ENCODE measurements at places on chromosomes 1 and 21. TPM values are rescaled to one million over a fixed set of nuclear protein-coding genes. Genes with fewer than 3 reads are reported as not detected.

Gene HTR6
- not detected for total RNA-seq

Gene LCK
- 0.93 TPM for total RNA-seq

Gene HSD3B1
- total RNA-seq: not detected

Gene APCS
- 162 TPM for total RNA-seq

Gene VWA5B1
- not detected for total RNA-seq

Gene FAM151A
- total RNA-seq: 5.4 TPM

Gene DMBX1
- not detected for total RNA-seq

Gene SERTAD4
- under 0.01 TPM for total RNA-seq

Gene KIF17
- total RNA-seq: 2.7 TPM

Gene CLDN8
- total RNA-seq: not detected

Gene FMN2
- not detected for total RNA-seq

Gene SLAMF9
- total RNA-seq: 0.25 TPM

Gene TMEM79
- total RNA-seq: 1.2 TPM

Gene SLC16A1
- 87.3 TPM for total RNA-seq

Gene TYW3
- total RNA-seq: 7.8 TPM

DNA sequence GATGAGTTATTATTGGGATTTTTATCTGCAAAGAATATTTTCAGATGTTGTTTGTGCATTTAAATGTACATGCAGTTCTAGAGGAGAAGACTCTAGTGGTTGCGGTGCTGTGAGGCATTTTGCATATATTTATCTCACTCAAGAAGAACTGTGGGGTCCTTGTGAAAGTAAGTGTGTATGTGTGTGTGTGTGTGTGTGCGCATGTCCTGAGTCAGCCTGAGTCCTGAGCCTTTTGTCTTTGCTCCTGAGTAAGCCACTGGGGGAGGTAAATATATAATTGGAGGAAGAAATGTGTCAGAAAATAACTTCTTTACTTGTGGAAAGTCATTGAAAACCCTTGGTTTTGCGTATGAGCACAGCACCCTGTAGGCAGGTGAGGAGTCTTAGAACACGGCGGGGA lies 55.6 kb upstream of the CD34 start:
- H3K36me3 ChIP-seq: no peaks in the 10 kb centered on the region
- peaks cover 7% of the 10 kb centered on the region for H3K4me1 ChIP-seq
- H3K27me3 ChIP-seq: no peaks in the 10 kb centered on the region

DNA sequence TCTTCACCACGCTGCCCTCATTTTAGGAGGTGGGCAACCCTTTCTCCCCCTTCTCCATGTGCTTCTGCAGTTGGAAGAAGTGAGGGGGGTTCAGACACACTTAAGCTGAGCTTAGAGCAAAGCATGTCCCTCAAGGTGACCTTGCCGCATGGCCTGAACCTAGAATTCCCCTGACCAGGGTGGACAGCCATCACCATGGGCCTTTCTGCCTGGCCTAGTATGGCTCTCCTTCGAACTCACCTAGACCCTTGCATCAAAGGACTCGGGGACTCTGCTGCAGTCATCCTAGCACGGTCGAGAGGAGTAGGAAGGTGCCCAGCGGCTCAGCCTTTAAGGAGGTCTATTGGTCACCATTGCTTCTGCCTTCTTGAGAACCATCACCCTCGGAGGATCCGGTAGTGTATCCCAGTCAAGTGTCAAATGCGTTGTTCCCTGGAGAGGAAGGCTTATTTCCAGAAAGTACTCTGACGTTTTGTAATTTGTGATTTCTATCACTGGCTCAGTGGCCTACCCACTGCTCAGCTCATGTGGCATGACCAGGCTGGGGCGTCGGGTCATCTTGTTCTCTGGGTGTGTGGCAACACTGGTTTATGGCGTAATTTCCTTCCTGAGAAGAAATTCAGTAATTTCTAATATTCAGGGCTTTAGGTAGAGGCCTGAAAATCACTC lies at the start of gene KCNE1:
KCNE1 (minus strand) TSS at position 424 of the 669 bp plus-strand sequence. CDS start 62,576 bp downstream, outside the sequence.
- H3K27ac ChIP-seq: peak within 1 kb of the TSS; percentile 92
- no peaks in the 10 kb centered on the region for H3K27me3 ChIP-seq
- no peak for DNase-seq

DNA sequence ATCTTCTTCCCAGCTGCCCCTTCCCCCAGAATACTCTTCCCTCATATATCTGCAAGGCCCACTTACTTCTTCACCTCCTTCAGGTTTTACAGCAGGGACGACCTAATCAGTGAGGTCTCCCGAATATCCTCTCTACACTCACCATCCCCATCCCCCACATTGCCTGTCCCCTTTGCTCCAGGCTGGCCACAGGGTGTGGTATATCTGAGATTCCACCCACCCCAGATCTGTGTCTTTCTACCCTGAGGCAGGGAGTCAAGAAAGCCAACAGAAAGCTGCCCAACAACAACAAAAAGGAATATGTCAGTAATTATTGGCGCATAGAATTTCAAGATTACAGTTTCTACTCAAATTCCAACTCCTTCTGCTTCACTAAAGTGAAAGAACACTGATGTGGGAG lies 30.0 kb upstream of the OPRD1 start:
- no peaks in the 10 kb centered on the region for H3K36me3 ChIP-seq
- H3K4me1 ChIP-seq: peaks cover 5% of the 10 kb centered on the region
- H3K4me3 ChIP-seq: no peak overlapping the region
- no peak overlapping the region for H3K27ac ChIP-seq
- no peaks in the 10 kb centered on the region for H3K27me3 ChIP-seq
- DNase-seq: no peak

- no peaks in the 10 kb centered on the region for H3K36me3 ChIP-seq
- DNase-seq: no peak
- H3K4me1 ChIP-seq: no peaks in the 10 kb centered on the region
- no peak overlapping the region for H3K27ac ChIP-seq
- H3K4me3 ChIP-seq: no peak overlapping the region
Observed at GRCh38 chr21:34054259-34054658, 19.1 kb upstream of the MRPS6 start.

DNA sequence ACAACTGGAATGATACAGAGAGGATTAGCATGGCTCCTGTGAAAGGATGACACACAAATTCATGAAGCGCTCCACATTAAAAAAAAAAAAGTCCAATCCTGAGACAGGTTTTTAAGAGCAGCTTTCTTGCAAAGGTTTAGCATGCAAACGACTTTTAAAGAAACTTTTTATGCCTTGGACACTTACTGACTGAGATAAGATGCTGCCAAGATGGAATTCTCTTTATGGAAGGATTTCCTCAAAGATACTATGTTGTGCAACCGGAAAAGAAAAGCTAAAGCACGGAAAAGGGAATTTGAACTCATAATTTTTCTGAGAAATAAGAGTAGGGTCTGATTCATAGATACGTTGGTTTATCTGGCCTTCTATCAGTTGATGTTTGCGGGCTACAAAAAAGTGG lies 27.3 kb downstream of the PIGP start:
- no peak overlapping the region for H3K4me3 ChIP-seq
- DNase-seq: no peak
- no peaks in the 10 kb centered on the region for H3K4me1 ChIP-seq
- no peaks in the 10 kb centered on the region for H3K36me3 ChIP-seq

- no peaks in the 10 kb centered on the region for H3K27me3 ChIP-seq
- no peak overlapping the region for H3K27ac ChIP-seq
- H3K36me3 ChIP-seq: peaks cover 11% of the 10 kb centered on the region
- H3K4me3 ChIP-seq: no peak overlapping the region
Observed at GRCh38 chr1:208217781-208218180, 26.4 kb downstream of the PLXNA2 start.

- H3K27ac ChIP-seq: no peak overlapping the region
- no peaks in the 10 kb centered on the region for H3K4me1 ChIP-seq
- DNase-seq: no peak
- no peak overlapping the region for H3K4me3 ChIP-seq
Observed at GRCh38 chr1:35657851-35658250, 16.5 kb upstream of the PSMB2 start.

DNA sequence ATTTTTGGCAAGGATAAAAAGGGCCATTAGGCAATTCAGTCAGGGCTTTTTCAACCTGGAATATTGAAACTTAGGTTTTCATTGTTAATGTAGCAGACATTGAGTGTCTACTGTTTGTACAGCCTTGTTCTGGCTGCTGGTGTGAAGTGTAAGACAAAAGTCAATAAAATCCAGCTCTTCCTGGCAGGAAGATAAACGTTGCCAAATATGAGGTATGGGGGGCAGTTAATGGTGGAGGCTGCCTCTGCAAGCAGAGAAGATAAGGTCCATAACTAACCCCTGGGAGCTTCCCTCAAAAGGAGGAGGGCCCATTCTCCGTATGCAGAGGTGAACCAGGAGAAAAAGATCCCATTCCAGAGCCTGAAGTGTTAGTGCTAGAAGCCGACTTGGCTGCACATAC lies 19.5 kb upstream of the SHE start:
- H3K4me3 ChIP-seq: no peak overlapping the region
- H3K27me3 ChIP-seq: no peaks in the 10 kb centered on the region
- H3K27ac ChIP-seq: no peak overlapping the region
- no peaks in the 10 kb centered on the region for H3K36me3 ChIP-seq
- DNase-seq: no peak
- H3K4me1 ChIP-seq: peaks cover 5% of the 10 kb centered on the region

- no peaks in the 10 kb centered on the region for H3K36me3 ChIP-seq
- peaks cover 9% of the 10 kb centered on the region for H3K4me1 ChIP-seq
- no peak overlapping the region for H3K4me3 ChIP-seq
Observed at GRCh38 chr1:84700070-84700469, 9.8 kb upstream of the SSX2IP start.

DNA sequence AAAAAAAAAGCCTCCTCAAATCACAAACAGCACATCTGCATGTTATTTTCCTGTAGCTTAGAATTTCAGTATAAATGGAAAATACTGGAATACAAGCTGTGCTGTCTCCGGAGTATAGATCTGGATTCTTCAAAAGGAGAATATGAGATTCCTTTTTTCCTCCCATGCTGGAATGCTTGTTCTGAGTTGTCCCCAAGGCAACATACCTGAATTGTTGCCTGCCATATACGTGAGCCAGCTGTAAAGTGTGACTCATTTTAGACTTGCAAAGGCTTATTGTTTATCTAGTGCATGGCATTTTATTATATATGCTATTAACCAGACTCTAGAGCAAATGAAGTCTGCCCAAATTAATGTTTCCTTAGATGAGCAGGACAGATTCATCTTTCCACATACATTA lies 95.0 kb upstream of the C1orf105 start:
- no peaks in the 10 kb centered on the region for H3K36me3 ChIP-seq
- H3K27me3 ChIP-seq: no peaks in the 10 kb centered on the region
- DNase-seq: no peak
- no peak overlapping the region for H3K27ac ChIP-seq
- H3K4me3 ChIP-seq: no peak overlapping the region

GRCh38 chr1:172824209-172824608 lies 165.3 kb downstream of the FASLG start:
- no peak overlapping the region for H3K4me3 ChIP-seq
- H3K36me3 ChIP-seq: no peaks in the 10 kb centered on the region
- no peaks in the 10 kb centered on the region for H3K27me3 ChIP-seq

DNA sequence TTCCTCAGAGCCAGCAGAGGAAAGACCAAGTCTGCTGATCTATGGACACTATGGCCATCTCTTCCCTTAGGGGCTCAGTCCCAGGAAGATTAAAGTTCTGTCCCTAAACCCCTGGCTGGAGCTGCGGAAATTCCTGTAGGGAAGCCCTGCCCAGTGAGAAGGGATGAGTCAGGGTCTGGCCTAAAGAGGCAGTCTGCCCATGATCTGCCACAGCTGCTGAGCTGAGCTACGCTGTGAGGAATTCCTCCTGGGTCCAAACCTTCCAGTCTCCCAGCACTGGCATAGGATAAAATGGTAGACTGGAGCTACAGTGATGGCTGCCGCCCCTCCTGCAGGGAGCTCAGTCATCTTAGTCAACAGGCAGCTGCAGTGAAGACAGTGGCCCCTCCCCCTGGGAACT lies 213.7 kb downstream of the BRINP2 start:
- DNase-seq: no peak
- no peaks in the 10 kb centered on the region for H3K27me3 ChIP-seq
- no peaks in the 10 kb centered on the region for H3K4me1 ChIP-seq
- H3K36me3 ChIP-seq: no peaks in the 10 kb centered on the region
- H3K4me3 ChIP-seq: no peak overlapping the region

DNA sequence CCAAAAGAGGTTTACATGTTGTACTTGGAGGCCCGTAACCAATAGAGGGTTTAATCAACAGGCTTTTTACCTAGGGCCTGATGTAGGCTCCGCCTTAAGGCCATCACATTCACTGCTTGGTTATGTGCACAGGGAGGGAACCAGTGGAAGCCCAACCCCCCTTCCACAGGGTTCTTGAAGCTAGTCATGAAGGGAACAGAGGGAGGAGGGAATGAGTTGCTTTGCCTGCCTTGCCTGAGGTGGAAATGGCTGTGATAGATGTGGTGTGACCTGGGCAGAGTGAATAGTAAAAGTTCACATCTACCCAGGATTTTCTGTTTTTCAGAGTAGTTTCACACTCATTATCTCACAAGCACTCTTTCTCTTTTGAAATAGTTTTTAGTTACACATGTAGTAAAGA lies 215.1 kb downstream of the ST6GALNAC3 start:
- H3K27ac ChIP-seq: no peak overlapping the region
- no peaks in the 10 kb centered on the region for H3K4me1 ChIP-seq
- no peak overlapping the region for H3K4me3 ChIP-seq
- H3K27me3 ChIP-seq: no peaks in the 10 kb centered on the region

GRCh38 chr1:30788580-30789387 lies 31.2 kb upstream of the LAPTM5 start:
- no peak for DNase-seq
- no peaks in the 10 kb centered on the region for H3K36me3 ChIP-seq
- H3K4me3 ChIP-seq: no peak overlapping the region
- no peaks in the 10 kb centered on the region for H3K27me3 ChIP-seq
- no peaks in the 10 kb centered on the region for H3K4me1 ChIP-seq

GRCh38 chr1:245310571-245311531 lies 156.1 kb downstream of the KIF26B start:
- no peak for DNase-seq
- no peak overlapping the region for H3K4me3 ChIP-seq
- no peaks in the 10 kb centered on the region for H3K36me3 ChIP-seq
- no peaks in the 10 kb centered on the region for H3K27me3 ChIP-seq

- no peaks in the 10 kb centered on the region for H3K4me1 ChIP-seq
- no peaks in the 10 kb centered on the region for H3K36me3 ChIP-seq
- H3K27me3 ChIP-seq: no peaks in the 10 kb centered on the region
Observed at GRCh38 chr1:29698033-29698432, 461.7 kb downstream of the PTPRU start.

DNA sequence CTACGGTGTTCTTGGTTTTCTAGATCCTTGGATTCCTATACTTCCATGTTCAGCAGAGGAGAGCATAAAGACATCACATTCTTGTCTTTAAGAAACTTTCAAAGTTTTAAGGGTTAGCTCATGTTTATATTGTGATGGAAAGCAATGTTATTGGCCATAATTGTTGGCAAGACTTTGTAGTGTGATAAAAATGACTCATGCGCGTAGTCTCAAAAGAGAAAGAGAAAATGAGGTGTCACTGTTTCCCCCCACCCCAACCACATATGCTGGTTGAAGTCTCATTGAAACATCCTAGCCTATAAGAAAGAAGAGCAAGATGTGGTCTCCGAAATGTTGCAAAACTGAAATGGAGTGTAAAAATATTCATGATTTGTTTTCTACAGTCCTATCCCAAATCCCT lies 348.8 kb downstream of the PTBP2 start:
- H3K27me3 ChIP-seq: no peaks in the 10 kb centered on the region
- H3K27ac ChIP-seq: no peak overlapping the region
- H3K4me3 ChIP-seq: no peak overlapping the region

- no peak overlapping the region for H3K27ac ChIP-seq
- DNase-seq: no peak
- H3K4me1 ChIP-seq: peaks cover 6% of the 10 kb centered on the region
Observed at GRCh38 chr1:211638689-211639101, 36.7 kb downstream of the NEK2 start.

GRCh38 chr21:29265690-29266479 lies 32.8 kb upstream of the BACH1 start:
- no peak overlapping the region for H3K4me3 ChIP-seq
- no peaks in the 10 kb centered on the region for H3K4me1 ChIP-seq
- DNase-seq: no peak
- H3K27ac ChIP-seq: no peak overlapping the region

- DNase-seq: no peak
- H3K27me3 ChIP-seq: no peaks in the 10 kb centered on the region
Observed at GRCh38 chr1:243979396-243979795, 71.7 kb upstream of the ZBTB18 start.
